Endodermal cell (in vitro differentiated cells): ENCODE measurements at places on chromosomes 4 and X. TPM values are rescaled to one million over a fixed set of nuclear protein-coding genes. Genes with fewer than 3 reads are reported as not detected.

Gene SULT1B1
- total RNA-seq = 0.05 TPM in 1 of 3 replicates, not detected in the others

GRCh38 chr4:77044461-77045150 is 31.2 kb downstream of the CCNI start:
- no peak for DNase-seq

Gene OPHN1
- total RNA-seq = 2.0 and 2.9 TPM in 2 replicates

GRCh38 chrX:132364313-132364712 is 124.5 kb downstream of the MBNL3 start:
- DNase-seq = no peak

Gene PDE6B
- total RNA-seq = 11.9 and 14.6 TPM in 2 replicates

Gene FAM149A
- 2.4 to 2.8 TPM (median 2.4 TPM) in 3 replicates for total RNA-seq

Gene AMBN
- not detected in 3 replicates for total RNA-seq

Gene SATL1
- 0.29 and 0.38 TPM in 2 replicates for total RNA-seq

Gene NPY2R
- 0.17 to 0.33 TPM in 2 of 3 replicates, not detected in the other for total RNA-seq

DNA sequence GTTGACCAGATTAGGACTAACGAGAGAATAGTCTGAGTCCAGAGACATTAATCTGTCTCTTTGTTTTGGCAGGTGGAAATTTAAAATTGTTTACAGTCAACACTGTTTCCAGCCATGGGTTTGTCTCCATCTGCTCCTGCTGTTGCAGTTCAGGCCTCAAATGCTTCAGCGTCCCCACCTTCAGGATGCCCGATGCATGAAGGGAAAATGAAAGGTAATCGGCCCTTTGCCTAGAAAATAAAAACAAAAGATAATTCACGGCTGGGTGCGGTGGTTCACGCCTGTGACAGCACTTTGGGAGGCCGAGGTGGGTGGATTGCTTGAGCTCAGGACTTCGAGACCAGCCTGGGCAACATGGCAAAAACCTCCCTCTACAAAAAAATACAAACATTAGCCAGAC is 815 bp downstream of the HCCS start:
- no peak for DNase-seq

DNA sequence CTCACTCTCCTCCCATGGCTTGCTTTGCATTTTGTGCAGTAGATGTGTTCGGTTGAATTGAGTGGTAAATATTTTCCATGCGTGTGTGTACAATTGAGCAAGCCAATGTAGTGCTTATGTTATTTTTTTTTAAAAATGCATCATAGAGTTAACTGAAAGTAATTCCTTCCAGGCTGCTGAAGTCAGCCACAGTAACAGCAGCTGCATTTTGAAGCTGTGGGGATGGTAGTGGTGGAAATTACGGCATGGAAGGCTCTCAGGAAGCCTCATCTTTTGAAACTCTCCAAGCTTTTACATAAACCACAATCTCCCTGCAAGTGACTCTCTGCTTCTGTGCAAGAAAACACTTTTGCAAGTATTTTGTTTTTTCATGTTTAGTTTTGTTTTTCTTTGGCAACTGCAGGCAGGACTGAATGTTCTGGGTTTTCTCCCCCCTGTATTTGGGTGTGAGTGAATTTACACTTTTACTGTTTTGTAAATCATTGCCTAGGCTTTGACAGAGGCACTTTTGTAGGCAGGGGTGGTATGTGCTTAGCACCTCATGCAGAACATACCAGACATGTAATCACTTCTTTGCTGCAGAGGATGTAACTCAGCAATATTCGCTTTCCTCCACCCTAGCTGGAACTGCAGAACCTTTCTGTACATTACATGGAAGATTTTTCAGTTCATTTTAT is 56.2 kb downstream of the LRRC66 start:
- DNase-seq = no peak

Gene CSAG3
- total RNA-seq = 0.35 and 0.41 TPM in 2 replicates

- DNase-seq = no peak
Measured at GRCh38 chr4:163167333-163167626, 590 bp upstream of the NAF1 start.

DNA sequence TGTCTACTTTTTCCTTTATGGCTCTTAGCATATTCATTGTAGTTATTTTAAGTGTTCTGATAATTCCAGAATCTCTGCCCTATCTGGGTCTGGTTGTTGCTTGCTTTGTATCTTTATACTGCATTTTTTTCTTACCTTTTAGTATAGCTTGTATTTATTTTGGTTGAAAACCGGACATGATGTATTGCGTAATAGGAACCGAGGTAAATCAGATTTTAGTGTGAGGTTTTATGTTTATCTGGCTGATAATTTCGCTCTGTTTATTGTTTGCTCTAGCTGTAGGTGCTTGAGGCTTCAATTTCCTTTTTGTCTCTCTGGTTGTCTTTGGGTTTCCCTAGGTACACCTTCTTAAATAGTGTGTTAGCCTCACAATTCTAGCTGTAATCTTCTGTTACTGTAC is 263.8 kb upstream of the LCORL start:
- DNase-seq = no peak

GRCh38 chr4:151922811-151923210 is 162.0 kb upstream of the GATB start:
- no peak for DNase-seq

Gene ARHGEF9
- 12.2 to 19.0 TPM (median 17.6 TPM) in 3 replicates for total RNA-seq

- DNase-seq = peak; percentile 52
Measured at GRCh38 chr4:39383690-39384089, 17.5 kb upstream of the RFC1 start.

Gene TCP11X2
- total RNA-seq = 3.0 to 4.0 TPM (median 3.8 TPM) in 3 replicates

Gene CTPS2
- total RNA-seq = 31.8 to 34.3 TPM (median 33.5 TPM) in 3 replicates

Gene HOPX
- total RNA-seq = not detected in 3 replicates

GRCh38 chrX:67545893-67546495 is 2.2 kb downstream of the AR start:
- DNase-seq = peak; percentile 64

- DNase-seq = no peak
Measured at GRCh38 chrX:136015016-136015415, 29.8 kb downstream of the SLC9A6 start.
